ENCODE measurements at places on chromosomes 1 and 21.
A peak's percentile ranks its signal among the peaks of the same experiment; 100 is the strongest.

GRCh38 chr1:220786057-220786336 is 716 bp upstream of the MTARC1 start:
- no peak for DNase-seq

GRCh38 chr1:171252482-171252881 is 4.2 kb downstream of the FMO1 start:
- no peak for DNase-seq

GRCh38 chr1:151619489-151620093 is 7.7 kb downstream of the SNX27 start:
- peak; percentile 23 for DNase-seq

DNA sequence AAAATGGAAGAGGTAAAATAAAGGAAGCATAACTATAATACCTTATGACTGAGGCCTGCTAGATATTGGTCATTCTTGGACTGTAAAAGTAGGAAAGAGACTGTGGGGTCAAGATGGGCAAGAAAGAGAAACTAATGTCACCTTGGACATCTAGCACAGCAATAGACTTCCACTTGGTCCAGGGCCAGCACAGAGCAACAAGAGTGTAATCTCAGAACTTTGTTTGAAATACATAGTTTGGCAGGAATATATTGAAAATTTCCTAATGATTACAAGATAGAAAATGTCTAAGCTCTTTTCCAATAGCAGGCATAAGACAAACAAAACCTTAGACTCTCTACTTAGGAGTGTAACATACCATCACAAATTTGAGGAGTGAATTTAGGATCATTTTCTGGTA is 4.6 kb downstream of the LRRC8C start:
- no peak for DNase-seq

DNA sequence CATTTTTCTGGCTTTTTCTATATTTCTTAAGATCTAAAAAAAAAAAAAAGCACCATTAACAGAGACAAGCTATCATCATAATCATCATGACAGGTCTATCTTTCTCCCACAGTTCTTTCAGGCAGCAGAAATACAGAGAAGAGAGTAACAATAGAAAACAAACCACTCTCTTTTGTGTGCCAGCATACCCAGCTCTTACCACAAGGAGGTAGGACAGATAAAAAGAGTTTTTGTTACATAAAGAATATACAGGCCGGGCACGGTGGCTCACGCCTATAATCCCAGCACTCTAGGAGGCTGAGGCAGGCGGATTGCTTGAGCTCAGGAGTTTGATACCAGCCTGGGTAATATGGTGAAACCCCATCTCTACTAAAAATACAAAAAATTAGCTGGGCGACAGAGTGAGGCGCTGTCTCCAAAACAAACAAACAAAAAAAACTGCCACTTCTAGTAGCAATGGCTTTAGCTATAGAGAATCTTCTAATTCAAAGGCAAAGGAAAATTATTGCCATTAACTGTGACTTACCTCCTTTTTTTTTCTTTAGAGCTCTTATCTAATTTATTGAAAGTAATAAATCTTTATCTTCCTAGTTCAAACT is 39.7 kb downstream of the ANKRD13C start:
- no peak for DNase-seq

DNA sequence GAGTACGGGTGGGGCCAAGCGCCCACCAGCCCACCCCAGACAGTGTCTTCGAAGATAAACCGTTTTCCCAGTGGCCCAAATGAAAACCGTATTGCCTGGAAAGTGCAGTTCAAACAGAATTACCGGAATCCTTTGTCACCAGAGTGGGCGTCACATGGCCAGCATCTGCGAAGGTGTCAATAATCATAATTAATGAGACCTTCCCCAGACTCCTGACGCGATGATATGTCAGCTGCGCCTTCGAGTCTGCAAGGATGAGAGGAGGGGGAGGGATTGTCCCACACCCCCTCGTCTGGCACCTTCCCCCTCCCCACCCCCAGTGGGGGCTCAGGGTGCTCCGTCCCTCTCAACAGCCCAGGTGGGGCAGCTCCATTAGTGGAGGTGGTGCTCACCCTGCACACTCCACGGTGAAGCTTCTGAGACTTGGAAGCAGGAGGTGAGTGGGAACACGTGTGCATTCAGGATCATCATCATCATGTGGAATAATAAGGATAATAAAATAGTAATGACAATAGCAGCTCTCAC is 215.1 kb downstream of the PTPRU start:
- DNase-seq: no peak

All from activated CD4-positive, alpha-beta T cell treated with anti-CD3 and anti-CD28 coated beads, Interleukin-2, amount 50 U/mL, for 16 hours (primary cell).